Activated CD4-positive, CD25-positive, alpha-beta regulatory T cell (primary cell): ENCODE measurements at places on chromosomes 7 and 10.

GRCh38 chr10:102400076-102400475 is 4.6 kb downstream of the NFKB2 start:
- DNase-seq: no peak

DNA sequence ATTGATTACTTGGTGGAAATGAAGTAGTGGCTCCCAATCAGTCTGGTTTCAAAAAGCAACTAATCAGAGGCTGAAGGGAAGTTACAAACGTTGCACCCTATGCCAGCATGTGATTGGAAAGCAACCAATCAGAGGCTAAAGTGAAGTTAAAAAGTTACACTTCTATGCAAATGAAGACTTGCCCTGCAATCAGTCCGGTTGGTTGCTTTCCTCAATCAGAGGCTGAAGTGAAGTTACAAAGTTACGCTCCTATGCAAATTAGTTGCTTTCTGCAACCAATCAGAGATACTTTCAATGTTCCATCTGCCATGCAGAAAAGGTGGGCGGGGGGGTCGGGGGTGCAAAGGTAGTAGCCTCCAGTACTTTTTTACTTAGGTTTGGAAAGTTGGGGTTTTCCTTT is 1077.1 kb downstream of the TYW1 start:
- no peak for DNase-seq

- DNase-seq: no peak
Observed at GRCh38 chr7:39911167-39911566, 38.9 kb upstream of the CDK13 start.

- DNase-seq: no peak
Observed at GRCh38 chr10:132669208-132669861, 116.6 kb downstream of the NKX6-2 start.

GRCh38 chr7:151286148-151286547 is 37.7 kb upstream of the SMARCD3 start:
- DNase-seq: no peak

- DNase-seq: no peak
Observed at GRCh38 chr7:133910761-133911160, 216.4 kb upstream of the LRGUK start.

DNA sequence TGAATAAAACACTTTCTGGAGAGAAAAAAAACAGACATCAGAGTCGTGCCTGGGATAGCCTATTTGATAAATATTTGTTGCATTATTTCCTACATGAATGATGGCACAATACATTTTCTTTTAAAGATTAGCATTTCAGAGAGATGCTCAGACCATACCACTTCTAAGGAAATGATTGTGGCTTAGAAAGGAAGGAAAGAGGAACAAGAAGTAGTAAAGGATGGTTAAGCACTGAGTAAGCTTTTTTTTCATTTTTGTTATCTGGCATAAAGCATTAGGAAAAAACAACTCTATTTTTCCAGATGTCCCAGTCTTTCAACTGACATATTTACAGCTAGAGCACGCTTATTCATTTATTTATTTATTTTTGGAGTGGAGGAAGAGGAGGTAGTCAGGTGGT is 258.8 kb upstream of the TEX47 start:
- DNase-seq: no peak

DNA sequence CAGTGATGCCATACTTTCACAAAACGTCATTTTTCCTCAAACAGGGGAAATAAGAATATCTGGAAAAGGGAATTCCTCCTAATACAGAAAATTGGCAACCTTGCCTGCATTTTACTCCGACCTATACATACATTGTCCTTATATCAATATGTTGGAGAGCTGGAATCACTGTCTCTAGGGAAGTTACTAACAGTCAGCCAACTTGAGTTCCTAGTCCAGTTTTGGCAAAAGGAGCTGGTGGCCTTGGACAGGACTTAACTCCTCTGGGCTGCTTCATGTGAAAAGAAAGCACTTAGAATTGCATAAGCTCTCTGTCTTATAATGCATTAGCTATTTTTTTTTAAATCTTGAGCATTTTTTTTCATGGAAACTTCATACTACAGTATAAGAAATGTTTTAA is 174.2 kb upstream of the HGF start:
- no peak for DNase-seq

DNA sequence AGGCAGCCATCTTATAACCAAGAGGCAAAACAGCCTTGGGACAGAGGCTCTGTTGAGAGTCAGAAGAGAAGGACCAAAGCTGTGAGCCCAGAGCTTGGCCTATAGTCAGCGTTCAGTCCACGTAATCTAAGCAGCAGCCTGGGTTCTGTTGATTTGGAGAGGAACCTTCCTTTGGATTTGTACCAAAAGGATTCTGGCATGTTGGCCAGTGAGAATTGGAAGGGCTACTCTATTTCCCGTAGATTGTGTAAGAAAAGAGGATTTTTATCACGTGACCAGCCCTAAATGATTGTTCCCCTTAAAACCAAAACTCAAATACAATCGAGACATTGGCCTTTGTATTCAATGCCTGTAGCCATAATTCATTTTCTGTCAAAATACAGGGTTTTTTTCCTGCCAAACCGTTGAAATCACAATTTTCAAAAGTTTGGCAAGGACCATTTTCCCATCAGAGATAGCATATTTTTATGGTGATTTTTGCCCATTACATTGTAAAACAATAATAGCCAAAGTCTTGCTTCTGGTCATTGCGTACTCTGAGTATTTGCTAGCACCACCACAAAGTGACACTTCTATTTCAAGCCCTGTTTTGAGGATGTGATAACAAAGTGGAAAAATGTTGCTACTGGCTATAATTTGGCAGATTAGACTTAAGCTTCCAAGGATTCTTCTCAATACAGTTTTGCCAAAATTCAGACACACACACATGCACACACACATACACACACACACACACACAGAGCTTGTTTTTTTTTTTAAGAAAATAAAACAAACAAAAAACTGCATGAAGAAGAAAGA is 23.1 kb upstream of the BMPER start:
- DNase-seq: no peak

- no peak for DNase-seq
Observed at GRCh38 chr7:96182424-96183158, 139.3 kb downstream of the SLC25A13 start.

DNA sequence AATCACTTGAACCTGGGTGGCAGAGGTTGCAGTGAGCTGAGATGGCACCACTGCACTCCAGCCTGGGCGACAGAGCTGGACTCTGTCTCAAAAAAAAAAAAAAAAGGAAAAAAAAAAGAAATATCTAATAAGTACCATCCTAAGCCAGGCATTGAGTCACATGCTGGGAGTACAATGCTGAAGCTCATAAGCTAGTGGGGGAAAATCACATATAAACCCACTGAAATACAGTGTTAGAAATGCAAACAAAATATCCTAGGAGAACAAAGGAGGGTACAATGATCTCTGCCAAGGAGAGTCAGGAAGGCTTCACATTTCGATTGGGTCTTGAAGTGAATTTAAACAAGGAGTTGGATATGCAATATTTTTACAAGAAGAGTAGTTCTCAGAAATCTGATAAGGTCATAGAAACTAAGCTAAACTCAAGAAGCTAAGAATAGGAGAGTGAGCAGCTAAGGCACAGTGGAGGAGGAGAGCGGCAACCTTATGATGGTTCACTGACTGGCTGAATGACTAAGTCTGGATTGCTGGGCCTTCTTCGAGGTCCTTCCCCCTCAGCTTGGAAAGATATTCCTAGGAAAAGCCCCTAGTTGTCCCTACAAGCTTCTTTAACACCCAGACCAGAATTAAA is 115.5 kb downstream of the PHTF2 start:
- DNase-seq: no peak

DNA sequence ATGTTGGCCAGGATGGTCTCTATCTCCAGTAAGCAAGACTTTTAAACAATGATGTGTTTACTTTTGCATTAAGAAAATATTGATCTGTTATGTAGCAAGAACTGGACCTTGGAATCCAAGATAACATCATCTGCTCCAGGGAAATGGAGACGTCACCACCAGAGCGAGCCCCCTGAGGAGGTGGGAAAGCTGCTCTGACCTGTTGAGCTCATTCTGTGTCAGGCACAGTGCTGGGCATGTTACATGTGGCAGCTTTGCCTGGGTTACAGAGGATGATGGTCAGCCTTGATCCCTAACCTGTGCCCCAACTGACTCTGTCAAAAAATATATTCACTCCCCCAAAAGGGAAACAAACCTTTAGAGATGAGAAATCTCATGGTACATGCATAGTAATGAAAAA is 436.3 kb downstream of the SORCS1 start:
- no peak for DNase-seq

- DNase-seq: no peak
Observed at GRCh38 chr7:55439627-55440026, 74.5 kb downstream of the LANCL2 start.

DNA sequence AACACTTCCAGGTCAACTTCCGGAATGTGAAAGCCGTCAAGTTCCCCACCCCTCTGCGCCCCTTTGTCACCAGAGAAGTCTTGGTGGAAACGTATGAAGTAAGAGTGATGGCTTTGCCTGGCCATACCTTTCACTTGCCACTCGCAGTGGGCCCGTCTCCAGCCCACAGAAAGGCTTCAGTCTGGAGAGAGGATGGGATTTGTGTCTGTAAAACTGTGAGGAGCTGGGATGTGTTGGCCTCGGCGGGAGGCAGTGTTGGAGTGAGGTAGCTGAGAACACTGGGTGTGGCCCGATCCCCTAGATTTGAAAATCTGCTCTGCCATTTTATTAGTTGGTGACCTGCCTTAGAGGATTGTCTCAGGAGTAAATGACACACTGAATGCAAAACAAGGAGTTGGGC is 6.4 kb downstream of the ADCK2 start:
- no peak for DNase-seq

DNA sequence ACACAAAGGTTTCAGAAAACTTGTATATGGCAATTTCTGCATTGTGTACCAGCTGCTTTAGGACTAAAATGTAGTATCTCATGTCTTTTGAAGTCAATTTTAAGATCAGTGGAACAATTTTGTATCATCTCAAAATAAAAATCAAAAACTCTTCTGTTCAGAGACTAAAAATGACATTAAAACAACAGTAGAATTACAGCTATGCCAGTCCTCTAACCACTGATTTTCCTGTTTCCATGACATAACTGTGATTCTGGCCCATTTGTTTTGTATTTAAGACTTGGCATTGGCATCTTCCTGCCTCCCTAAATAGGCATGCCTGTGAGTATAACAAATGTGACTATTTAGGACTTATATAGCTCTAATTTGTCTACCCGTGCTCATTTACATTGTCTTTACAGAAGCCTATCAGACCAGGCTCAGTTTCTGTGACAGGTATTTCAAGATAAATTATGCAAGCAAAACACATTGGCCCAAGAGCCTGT is 29.1 kb upstream of the VPS41 start:
- DNase-seq: no peak

- DNase-seq: no peak
Observed at GRCh38 chr10:75295868-75296441, 60.2 kb upstream of the COMTD1 start.

DNA sequence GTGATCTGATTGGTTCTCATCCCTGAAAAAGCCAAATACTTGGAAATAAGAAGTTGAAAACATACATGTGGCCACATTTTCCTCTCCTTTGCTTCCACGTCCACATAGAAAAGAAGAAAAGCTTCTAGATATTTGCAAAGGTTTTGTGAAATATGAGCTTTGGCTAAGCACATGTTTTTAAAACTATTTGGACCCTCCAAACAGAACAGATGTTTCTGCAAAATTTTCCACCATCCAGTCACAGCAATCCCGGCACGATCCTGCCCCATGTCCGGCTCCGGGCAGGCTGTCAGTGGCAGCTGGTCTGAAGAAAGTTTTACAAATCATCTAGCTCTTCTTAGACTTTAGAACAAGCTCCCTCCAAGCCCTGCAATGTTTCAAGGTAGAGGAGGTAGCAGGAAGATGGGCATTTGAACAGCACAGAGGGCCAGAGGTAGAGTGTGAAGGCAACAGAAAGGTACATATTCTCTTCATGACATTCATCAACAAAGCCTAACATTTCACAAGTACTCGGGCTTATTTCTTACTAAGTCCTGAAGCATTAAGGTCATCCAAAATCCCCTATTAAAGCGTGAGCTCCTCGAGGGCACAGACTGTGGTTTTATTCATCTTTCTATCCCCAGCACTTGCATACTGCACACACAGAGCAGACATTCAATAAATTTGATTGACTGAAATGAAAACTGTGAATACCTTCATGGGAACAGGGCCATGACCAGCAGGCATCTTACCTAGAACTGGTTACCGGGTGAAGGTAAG is 110.1 kb downstream of the JAZF1 start:
- no peak for DNase-seq

- DNase-seq: no peak
Observed at GRCh38 chr7:78006063-78006755, 207.6 kb downstream of the PHTF2 start.

DNA sequence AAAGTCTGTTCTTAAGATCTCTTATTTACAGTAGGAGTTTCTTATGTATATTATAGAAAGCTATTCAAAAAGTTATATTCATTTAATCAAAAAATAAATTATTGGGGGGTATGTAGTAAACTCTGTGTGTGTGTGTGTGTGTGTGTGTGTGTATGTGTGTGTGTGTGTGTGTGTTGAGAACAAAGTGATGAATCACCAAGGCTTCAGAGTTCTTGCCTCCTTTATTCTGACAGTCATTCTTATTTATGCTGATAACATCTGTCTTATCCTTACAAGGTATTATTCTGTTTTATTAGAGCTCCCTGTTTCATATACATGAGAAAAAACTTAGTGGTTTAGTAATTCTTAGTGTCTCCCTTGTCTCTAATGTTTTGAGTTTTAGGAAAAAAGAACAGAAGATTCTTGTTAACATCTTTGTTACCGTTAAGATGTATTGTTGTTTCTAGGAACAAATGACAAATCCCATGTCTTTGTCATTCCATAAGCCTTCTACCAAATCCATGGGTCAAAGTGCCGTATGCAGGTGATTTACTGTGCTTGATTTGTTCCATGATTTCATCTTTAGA is 424.0 kb downstream of the EXOC4 start:
- DNase-seq: no peak

DNA sequence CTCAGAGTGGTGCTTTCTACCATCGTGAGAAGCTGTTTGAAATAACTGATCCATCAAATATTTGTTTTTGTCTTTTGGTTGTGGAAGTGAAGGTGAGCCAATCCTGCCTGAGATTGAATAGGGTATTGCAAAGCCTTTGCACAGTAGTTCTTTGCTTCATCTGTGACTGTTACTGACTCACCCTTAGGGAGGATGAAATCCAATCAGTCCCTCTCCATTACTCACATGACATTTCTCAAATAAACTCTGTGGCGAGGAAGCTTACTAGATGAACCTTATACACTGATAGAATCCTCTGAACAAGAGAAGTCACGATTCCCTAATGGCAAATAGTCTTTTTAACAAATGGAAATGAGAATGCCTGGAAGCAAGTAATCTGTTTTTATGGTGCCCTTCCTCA is 31.9 kb downstream of the HEPACAM2 start:
- no peak for DNase-seq

- DNase-seq: no peak
Observed at GRCh38 chr10:88565072-88565471, 18.0 kb downstream of the RNLS start.

- no peak for DNase-seq
Observed at GRCh38 chr10:7100032-7100702, 310.7 kb downstream of the SFMBT2 start.
